ENCODE measurements at places on chromosomes 6 and 20. TPM values are rescaled to one million over a fixed set of nuclear protein-coding genes. Genes with fewer than 3 reads are reported as not detected.

Gene HLA-G
- not detected for total RNA-seq

Gene BPI
- total RNA-seq: 0.46 TPM

Gene HCRTR2
- total RNA-seq: 30.0 TPM

Gene PDYN
- total RNA-seq: 35.5 TPM

Gene LIN28B
- total RNA-seq: 4.2 TPM

Gene SPAG4
- 1.6 TPM for total RNA-seq

Gene PLEKHG1
- 13.8 TPM for total RNA-seq

Gene MCHR2
- 1.6 TPM for total RNA-seq

Gene LY6G6F
- not detected for total RNA-seq

Gene FYN
- 350 TPM for total RNA-seq

Gene CRISP2
- total RNA-seq: 1.6 TPM

Gene CST7
- total RNA-seq: 0.69 TPM

Gene EYA4
- 3.5 TPM for total RNA-seq

Gene RSPH4A
- total RNA-seq: 16.1 TPM

Gene LZTS3
- total RNA-seq: 36.9 TPM

Gene PLCB1
- total RNA-seq: 85.8 TPM

Gene SLC32A1
- 34.4 TPM for total RNA-seq

Gene C6orf163
- 6.2 TPM for total RNA-seq

Gene SMPD2
- total RNA-seq: 5.8 TPM

Gene SLC17A2
- not detected for total RNA-seq

Data from diencephalon (tissue), 1 donor.